HCT116 (cell line): ENCODE measurements at places on chromosomes 12 and 14. TPM values are rescaled to one million over a fixed set of nuclear protein-coding genes. Genes with fewer than 3 reads are reported as not detected.

Gene MGAT4C
- not detected for total RNA-seq

DNA sequence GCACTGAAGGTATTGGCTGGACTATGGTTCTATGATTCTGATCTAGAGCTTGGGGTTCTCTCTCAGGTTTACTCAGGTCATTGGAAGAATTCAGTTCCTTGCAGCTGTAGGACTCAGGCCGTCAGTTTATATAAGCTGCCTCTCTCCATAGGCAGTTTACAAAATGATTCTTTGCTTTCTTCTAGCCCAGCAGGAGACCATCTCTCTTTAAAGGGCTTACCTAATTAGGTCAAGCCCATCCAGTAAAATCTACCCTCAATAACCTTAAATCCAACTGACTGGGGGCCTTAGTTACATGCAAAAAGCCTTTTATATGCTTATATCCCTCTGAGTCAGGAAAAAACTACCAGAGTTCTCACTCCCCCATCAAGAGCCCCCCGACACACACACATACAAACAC, 80.5 kb upstream of the GARIN6 start:
- H3K4me3 ChIP-seq = no peak overlapping the region
- H3K27ac ChIP-seq = no peak overlapping the region
- DNase-seq = no peak
- peaks cover 5% of the 10 kb centered on the region; the same call in 1 of the 2 replicates for H3K27me3 ChIP-seq
- H3K36me3 ChIP-seq = no peaks in the 10 kb centered on the region

GRCh38 chr14:75769047-75769685, 108.1 kb downstream of the TTLL5 start:
- no peaks in the 10 kb centered on the region for H3K27me3 ChIP-seq
- 0 out of 2 replicates have a peak, but pooled peaks cover 6% of the 10 kb centered on the region for H3K36me3 ChIP-seq
- no peak overlapping the region for H3K27ac ChIP-seq
- no peaks in the 10 kb centered on the region for H3K4me1 ChIP-seq

DNA sequence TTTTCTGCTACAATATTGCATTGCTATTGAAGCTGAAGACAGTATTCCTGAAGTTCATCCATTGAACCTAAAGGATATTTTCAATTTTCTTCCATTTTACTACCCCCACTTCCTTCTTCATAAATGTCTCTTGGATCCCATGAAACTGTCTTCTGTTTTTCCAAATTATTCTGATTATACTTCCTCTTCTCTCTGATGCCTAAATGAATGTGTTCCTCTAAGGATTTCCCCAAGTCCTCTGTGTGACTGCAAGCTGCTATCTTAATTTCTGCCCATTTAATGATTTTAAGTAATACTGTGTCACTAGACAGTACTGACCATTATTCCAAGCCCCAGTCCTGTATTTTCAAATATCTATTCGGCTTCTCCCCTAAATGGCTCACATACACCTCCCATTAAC, 102.9 kb downstream of the TAOK3 start:
- H3K4me3 ChIP-seq = no peak overlapping the region
- no peak for DNase-seq
- H3K36me3 ChIP-seq = no peaks in the 10 kb centered on the region
- H3K4me1 ChIP-seq = peaks cover 15% of the 10 kb centered on the region
- H3K27ac ChIP-seq = no peak overlapping the region

- no peak overlapping the region for H3K27ac ChIP-seq
- DNase-seq = no peak
- H3K4me1 ChIP-seq = peaks cover 4% of the 10 kb centered on the region
- no peak overlapping the region for H3K4me3 ChIP-seq
Observed at GRCh38 chr14:55348766-55349453, 62.7 kb downstream of the ATG14 start.

- H3K4me1 ChIP-seq = no peaks in the 10 kb centered on the region
- DNase-seq = no peak
- peaks cover 6% of the 10 kb centered on the region; the same call in 1 of the 2 replicates for H3K27me3 ChIP-seq
- no peak overlapping the region for H3K4me3 ChIP-seq
Observed at GRCh38 chr12:5515458-5515857, 83.5 kb downstream of the NTF3 start.

- H3K27me3 ChIP-seq = no peaks in the 10 kb centered on the region
- H3K4me1 ChIP-seq = peaks cover 19% of the 10 kb centered on the region
- no peaks in the 10 kb centered on the region for H3K36me3 ChIP-seq
- H3K27ac ChIP-seq = no peak overlapping the region
- DNase-seq = no peak
- no peak overlapping the region for H3K4me3 ChIP-seq
Observed at GRCh38 chr14:73008501-73008900, 18.4 kb downstream of the ZFYVE1 start.

DNA sequence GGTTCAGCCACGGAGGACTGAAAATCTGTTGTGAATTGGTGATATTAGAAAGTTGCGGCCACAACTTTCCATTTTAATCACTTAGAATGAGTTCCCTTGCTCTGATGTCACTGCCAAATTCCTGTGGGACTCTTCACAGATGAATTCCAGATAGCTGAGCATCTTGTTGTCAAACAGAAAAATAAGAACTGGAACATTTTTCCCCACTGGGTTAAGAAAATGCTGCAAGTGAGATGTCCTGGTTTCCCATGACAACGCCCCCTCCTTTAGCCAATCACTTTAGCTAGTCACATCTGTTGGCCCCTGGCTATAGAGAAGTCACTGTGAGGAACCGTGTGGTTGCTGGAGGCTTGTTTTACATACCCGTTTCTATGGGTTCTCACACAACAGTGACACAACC, 135.9 kb downstream of the KTN1 start:
- DNase-seq = no peak
- no peaks in the 10 kb centered on the region for H3K27me3 ChIP-seq
- H3K4me3 ChIP-seq = no peak overlapping the region
- no peaks in the 10 kb centered on the region for H3K4me1 ChIP-seq

GRCh38 chr14:76375484-76375883, 453 bp upstream of the ESRRB start:
- no peaks in the 10 kb centered on the region for H3K36me3 ChIP-seq
- DNase-seq = peak; percentile 12
- peak overlapping the region; percentile 66; the same call in 1 of the 2 replicates for H3K4me3 ChIP-seq
- peaks cover 26% of the 10 kb centered on the region for H3K4me1 ChIP-seq
- H3K27ac ChIP-seq = no peak overlapping the region

DNA sequence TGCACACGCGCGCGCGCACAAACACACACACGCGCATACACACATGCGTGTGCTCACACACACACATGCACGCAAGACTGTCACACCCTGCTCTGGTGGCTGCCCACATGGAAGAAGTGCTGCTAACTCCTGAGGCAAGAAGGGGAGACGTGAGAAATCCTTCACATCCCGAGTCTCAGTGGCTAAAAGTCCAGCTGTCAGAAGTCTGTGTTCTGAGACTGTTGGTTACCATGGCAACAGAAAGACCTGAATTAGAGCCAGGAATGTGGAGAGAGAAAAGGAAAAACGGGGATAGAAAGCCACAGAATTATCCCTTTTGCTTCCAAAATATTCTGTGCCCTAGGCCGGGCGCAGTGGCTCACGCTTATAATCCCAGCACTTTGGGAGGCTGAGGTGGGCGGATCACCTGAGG, 71.2 kb downstream of the PPFIBP1 start:
- peaks cover 3% of the 10 kb centered on the region; the same call in 1 of the 2 replicates for H3K36me3 ChIP-seq
- H3K4me3 ChIP-seq = no peak overlapping the region
- no peak for DNase-seq
- peaks cover 9% of the 10 kb centered on the region for H3K4me1 ChIP-seq
- H3K27ac ChIP-seq = no peak overlapping the region

DNA sequence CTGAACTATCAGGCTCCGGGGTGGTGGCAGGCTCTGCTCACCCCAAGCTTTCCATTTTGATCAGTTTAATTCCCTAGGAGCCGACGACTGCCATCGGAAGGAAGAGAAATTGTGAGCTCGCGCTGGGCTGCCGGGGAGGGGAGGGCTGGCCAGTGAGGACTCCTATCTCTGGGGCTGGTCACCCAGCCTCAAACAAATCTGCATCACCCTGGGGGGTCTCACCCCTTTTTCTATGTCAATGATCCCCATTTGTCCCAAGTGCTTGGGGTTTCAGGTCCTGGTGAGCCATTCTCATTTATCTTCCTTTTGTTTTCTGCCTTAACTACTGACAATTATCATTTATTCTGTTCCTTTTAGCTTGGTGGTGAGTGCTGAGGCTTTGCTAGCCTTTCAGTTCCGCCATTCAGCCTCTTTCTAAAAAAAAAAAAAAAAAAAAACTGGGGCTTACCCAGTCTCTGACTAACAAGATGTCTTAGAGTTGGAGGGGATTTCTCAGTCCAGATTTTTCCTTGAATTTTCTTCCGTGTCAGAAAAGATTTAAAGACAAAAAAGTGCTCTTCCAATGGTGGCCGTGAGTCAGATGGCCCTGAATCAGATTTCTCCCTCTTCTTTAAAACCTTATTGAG, 22.8 kb upstream of the USP44 start:
- H3K27ac ChIP-seq = no peak overlapping the region
- no peaks in the 10 kb centered on the region for H3K27me3 ChIP-seq
- no peak for DNase-seq
- no peaks in the 10 kb centered on the region for H3K36me3 ChIP-seq
